ENCODE measurements at places on chromosomes 4 and X.
A peak's percentile ranks its signal among the peaks of the same experiment; 100 is the strongest.

DNA sequence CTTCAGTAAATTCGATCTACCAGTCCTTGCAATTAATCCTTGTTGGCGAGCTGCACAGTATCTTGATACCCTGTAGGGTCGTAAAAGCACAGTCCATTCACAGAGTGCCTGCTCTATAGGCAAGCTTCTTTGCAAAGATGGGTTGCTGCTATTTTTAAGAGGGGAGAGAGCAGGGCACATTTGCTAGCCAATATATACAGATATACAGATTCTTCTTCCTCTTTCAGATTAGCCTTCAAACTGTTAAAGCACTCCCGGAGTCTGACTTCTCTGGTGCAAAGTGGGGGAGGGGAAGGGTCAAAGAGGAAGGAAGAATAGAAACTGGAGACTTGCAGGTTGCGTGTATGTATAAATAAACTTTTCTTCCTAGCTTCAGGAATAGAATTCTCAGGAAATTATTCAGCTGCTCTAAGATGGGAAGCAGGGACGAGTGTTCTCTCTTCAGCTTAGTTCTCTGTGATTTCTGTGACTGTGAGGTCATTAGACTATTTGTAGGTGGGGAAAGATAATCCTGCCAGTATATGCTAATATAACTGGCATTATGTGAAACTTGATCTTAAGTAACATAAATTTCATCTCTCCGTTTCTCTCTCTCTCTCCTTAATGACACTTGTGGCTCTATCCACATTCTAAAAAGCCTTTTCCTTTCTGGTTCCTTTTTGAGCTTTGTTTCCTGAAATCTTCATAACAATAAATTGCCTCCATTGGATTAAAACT is at the start of gene CYSLTR1:
TSS of gene CYSLTR1 (minus strand) at position 242 of the 717 bp plus-strand sequence. CDS start 53,865 bp downstream, outside the sequence.
- no peak for DNase-seq

- peak; percentile 24 for DNase-seq
These were observed 12.7 kb upstream of the PAQR3 start for GRCh38 chr4:78951862-78952472.

DNA sequence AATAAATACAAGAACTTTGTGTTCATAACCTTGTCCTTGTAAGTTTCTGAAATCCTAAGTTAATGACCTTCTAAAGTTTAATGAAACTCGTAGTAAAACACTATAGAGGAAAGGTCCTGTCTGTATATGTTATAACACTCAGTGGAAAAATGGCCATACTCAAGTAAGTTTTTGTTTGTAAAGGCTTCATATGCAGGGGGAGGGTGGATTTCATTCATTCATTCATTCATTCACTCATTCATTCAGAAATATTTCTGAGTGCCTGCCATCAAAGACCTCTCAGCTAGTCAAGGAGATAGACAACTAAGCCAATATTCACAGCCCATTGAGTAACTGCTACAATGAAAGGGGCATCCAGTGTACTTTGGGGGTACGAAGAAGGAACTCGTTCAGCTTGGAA is 6.9 kb upstream of the TMEM156 start:
- DNase-seq: no peak

GRCh38 chr4:171667906-171668305 is 145.3 kb upstream of the GALNTL6 start:
- no peak for DNase-seq

DNA sequence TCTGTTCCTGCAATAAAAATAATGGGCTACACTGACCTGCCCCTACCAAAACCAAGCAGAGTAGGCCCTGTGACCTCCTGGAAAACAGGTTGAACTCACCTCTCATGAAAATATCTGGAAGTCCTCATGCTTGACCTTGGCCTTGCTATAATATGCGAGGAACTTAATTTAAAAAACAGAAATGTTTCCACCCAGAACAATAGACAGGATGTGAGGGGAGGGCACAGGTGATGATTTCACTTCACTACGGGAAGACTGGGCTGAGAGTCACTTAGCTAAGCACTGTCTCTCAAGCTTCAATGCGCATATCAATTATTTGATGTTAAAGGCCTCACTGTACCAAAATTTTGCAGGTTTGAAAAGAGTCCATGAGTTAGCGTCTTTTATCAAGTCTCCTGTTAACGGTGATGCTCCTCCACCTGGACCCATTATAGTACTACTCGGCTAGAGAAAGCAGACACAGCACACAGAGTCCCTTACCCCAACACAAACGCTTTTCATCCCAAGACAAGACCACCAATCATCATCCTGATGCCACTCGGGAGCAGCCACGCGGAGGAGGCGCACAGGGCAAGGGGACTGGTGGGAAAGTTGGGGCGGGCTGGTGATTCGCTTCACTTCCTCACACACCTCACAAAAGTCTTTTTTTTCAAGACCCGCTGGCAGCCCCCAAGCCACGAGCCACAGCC is 25.9 kb downstream of the ZNF721 start:
- DNase-seq: no peak

DNA sequence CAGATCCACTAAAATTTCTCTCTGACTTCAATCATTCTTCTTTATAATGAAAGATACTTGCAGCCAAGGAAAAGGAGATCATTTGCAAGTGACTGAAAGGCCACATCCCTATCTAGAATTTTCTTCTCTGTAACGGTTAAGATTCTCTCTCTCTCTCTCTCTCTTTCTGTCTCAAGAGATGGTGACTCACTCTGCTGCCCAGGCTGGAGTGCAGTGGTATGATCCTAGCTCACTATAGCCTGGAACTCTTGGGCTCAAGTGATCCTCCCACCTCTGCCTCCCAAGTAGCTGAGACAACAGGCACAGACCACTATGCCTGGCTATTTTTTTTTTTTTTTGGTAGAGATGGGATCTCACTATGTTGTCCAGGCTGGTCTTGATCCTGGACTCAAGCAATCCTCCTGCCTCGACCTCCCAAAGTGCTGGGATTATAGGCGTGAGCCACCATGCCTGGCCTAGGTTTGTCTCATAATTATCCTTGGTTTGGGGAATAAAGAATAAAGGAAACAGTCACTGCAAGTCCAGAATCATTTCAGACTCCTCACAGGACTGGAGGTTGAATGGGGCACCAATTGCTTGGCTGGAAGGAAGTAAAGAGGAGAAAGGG is 33.3 kb upstream of the GALNT7 start:
- no peak for DNase-seq

GRCh38 chrX:45667666-45668065 is 467.0 kb upstream of the DIPK2B start:
- DNase-seq: no peak

DNA sequence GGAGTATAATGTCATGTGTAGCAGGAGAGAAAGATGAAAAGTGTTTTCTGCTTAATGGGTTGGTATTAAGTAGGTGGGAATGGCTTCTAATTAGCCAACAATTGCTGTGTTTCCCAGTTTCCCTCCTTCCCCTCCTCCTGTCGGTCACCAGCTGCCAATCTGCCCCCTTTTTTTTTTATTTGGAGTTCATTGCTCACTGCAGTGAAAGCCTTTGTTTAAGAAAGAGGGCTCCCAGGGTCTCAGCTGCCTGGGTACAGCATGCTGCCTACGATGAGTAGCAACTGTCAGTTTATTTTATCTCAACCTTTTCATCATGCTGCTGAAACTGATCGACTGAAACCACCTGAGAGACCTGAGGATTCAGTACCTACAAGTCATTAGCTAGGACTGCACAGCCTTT is 149.0 kb downstream of the POU4F2 start:
- DNase-seq: no peak

GRCh38 chr4:56217343-56217890 is 169.9 kb downstream of the AASDH start:
- no peak for DNase-seq

DNA sequence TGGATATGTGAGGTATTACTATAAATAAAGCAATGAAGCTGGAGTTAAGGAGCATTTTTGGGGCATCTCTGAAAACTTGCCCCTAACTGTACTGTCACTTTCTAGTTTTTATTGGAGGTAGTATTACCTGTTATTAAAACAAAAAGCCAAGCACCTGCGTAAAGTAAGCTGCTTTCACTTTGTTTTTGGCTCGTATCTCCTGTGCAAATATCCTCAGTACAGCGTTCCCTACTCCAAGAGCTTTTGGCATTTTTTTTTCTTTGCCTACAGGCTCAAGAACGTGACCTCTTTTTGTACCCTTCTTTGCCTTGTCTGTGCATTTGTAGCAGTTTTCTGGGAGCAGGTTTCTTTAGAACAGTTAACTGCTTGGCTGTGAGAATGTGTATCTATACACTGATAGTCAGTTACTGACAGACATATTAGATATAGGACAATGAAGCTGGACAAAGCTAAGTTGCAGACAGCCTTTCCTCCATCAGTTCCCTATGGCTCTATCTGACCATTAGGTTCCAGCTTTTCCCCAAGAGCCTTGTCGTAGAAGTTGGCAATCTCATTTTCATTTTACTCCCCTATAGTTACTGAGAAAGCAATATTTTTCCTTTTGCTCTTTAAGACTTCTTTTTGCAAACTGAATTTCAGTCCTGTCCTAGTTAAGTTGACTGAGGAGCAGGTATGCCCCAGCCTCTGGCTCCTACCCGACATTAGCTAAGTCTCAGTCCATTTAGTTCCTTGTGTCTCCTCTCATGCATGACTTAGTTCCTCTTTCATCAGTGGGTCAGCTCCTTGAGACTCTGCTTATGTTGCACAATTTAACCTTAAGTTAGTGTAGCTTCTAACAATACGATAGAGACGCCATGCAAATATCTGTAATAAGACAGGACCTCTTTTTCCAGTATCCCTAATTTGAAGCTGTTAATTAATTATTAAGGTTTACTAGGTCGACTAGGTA is 71.5 kb upstream of the HPRT1 start:
- DNase-seq: no peak

DNA sequence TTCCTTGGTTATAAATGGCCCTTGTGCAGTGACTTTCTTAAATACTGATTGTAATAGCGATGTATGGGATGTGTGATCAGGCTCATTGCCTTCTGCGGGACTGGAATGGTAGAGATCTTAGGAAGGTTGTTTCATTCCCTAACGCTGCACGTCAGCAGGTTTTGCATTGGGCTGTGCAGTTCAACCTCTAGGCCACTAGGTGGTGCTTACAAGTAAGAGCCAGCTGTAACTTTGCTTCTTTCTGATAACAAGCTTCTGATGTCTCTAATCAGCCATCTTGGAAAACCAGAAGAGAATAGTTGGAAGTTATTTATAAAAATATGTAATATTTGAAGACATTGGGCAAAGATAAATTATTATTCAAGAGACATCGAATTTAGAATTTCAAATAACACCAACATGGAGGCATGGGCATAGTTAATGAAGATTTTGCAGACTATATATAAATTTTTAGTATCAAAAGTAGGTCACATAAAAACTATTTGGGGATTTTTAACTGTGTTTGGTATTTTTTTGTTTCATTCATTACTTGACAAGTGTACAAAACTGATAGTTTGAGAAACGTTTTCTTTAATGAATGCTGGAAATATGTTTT is 339.7 kb upstream of the PCDH7 start:
- DNase-seq: peak; percentile 60

DNA sequence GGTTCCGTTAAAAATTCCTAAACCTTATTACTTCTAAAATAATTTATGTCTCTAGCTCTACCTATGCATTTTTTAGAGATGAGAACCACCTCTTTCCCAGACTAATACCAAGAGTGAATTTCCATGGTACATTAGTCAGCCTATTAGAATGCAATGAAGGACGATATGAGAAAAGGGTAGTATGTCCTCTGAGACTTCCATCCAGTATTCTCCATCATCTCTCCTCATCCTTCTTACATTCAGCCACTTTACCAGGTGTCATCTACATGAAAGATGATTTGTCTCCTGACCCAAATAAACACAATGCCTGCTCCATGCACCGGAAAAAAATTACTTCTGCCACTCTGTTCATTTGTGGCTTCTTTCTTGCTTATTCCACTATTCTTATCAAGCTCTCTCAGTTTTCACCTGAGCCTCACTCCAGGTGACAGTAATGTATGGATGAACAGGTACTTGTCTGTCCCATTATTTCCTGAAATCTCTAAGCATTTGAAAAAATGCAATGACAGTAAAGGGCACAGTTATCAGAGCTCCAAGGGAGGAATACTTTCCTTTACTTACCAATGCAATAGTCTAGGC is 97.9 kb downstream of the MAB21L2 start:
- DNase-seq: no peak

GRCh38 chr4:161320377-161320776 is 843.4 kb downstream of the FSTL5 start:
- DNase-seq: peak; percentile 15

- no peak for DNase-seq
These were observed 7.6 kb downstream of the PDE6B start for GRCh38 chr4:632926-633325.

DNA sequence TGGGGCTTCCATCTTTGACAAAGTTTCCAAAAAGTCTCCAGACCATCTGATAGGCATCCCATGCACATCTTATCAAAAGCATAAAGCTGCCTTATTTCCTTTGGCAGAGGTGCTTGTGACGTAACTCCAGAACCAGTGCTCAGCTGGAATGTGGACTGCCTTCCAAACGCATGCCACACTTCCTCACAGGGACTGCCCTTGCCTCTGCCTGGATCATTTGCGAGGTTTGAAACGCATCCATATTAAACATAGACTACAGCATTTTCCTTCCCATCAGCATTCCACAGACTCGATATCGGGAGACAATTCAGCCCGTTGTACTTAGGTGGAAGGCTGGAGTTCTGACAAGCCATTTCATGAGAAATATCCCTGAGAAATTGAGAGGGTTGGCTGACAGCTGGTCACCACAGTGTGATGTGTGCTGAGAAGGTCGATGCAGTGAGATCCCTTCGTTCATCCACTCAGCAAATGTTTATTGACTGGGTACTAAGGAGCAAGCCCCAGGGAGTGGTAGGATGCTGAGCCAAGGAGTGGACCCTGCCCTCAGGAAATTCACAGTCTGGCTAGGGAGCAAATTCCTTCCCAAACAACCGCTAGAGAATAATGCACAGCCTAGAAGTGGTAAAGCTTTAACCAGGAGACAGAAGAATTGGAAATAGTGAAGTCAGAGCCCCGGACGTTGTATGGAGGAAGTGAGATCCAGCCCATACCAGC is 376.0 kb downstream of the BCOR start:
- no peak for DNase-seq

DNA sequence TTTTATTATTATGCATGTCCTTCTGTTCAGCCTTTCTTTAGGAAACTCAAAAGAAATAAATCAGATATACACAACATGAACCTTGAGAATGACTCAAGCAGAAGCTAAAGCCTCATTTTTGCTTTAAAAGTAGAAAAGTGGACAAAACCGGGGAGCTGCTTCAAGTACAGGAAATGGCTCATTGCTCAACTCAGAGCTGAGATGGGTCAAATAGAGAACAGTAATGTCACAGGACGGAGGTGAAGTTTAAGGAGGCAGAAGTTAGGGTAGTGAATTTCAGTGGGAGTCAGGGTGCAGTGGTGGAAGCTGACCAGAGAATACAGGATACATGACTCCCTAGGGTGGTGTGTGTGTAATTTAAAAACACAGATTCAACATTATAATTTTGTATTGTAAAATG is 22.2 kb downstream of the PHKA2 start:
- DNase-seq: no peak

GRCh38 chr4:173501592-173502150 is 28.4 kb downstream of the HAND2 start:
- no peak for DNase-seq

Measured in body of pancreas (tissue), 4 donors.